ENCODE measurements at places on chromosomes 7 and 10. TPM values are rescaled to one million over a fixed set of nuclear protein-coding genes. Genes with fewer than 3 reads are reported as not detected.

The DLX5 gene
- total RNA-seq = not detected

The CCL24 gene
- 6.0 TPM for total RNA-seq

The STEAP2 gene
- 9.2 TPM for total RNA-seq

- peak; percentile 2 for DNase-seq
Observed at GRCh38 chr10:670990-671389, 18.5 kb downstream of the DIP2C start.

DNA sequence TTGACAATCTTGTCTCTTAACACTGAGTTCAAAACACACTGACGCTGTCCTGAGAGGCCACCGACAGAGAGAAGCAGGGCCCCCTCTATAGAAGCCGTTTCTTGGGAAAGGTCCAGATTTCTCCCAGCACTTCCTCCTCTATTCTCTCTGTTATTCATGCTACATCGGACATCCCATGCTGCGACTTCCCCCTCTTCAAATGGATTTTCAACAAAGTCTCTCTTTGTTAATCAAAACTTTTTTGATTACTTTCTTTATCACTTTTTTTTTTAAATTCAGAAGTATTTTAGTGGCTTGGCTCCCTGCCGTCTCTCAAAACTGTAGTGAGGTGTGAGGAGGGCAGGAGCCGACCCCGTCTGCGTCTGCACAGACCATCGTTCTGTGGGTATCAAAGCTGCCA lies 298.9 kb upstream of the PITRM1 start:
- no peak for DNase-seq

DNA sequence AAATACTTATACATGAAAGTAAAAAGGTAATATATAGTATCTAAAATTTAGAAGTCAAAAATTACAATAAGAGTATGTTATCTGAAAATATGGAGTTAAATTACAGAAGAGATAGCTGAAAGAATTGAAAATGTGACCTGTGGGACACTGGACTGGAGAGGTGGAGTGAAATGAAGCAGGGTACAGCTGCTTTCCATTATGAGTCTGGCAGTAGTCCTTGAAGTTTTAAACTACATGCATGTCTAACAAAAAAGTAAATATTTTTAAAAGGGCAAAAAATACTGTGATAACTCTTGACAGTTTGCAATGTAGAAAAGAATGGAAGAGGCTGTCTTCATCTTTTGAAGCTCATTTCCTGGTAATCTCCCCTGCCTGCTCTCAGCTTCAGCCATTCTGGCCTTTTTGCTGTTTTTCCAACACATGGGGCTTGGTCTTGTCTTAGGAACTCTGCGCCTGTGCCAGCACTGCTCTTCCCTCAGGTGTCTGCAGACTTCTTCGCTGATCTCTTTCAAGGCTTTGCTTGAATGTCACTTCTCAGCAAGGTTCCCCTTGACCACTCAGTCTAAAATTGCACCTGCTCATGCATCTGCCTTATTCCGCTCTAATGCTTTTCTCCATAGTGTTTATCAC lies 36.9 kb downstream of the PTPRZ1 start:
- DNase-seq = no peak

DNA sequence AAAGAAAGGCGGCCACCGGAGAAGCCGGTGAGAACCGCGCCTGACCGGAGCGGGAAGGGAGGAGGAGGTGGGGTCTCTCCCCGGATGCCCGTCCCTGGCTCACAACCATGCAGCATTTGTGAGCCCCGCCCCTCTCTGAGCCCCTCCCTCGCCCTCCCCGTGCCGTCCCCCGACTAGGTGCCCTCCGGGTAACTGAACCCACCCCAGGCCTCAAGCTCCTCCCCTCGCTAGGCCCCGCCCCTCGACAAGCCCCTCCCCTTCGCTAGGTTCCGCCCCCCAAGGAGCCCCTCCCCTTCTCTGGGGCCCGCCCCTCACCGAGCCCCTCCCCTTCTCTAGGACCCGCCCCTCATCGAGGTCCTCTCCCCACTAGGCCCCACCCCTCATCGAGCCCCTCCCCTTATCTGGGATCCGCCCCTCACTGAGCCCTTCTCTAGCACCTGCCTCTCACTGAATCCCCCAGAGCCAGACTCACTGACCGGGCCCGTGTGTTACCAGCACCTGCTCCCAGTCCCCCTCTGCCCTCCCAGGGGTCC lies 42.2 kb upstream of the HSPB1 start:
- no peak for DNase-seq

DNA sequence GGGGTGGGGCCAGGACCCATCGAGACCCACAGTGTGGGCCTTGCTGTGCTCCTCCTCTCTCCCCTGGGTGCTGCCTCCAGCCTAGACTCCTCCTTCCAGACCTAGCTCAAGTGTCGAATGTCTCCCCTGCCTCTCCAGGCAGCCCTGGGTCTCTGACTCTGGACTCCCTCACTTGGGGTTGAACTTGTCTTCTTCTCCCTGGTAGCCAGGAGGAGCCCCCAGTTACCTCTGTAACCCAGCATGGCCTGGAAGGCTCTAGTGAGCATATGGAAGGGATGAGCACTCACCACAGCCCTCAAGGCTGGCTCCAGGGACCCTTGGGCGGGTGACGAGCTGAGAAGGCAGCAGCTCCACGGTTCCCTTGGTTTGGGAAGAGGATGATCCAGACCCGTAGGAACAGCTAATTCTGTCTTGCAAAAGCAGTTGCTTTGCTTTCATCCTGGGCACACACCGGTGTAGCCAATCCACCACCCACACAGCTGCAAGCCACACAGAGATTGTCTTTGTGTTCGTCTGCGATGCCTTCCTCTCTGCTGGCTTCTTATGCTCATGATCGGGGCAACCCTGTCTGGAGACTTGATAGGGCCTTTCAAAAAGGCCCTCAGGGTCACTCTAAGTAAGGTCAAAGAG lies 52.3 kb upstream of the ANTXRL start:
- DNase-seq = no peak

DNA sequence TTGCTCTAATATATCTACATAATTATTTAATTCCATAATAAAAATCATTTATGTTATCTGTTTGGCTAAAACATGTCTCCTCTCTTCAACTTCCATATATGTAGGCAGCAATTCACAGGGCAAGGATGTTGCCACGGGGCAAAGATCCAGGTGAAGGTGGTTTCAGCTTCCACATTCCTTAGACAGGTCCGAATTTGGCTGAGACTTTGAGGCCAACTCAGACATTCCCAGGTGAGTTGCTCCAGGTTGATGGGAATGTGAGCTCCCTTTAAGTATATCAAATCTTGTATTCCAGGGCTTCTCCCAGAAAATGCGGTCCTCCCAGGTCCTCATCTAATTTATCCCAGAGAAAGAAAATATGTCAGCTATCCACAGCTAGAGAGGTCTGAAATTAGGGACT lies 15.1 kb upstream of the AOAH start:
- no peak for DNase-seq

GRCh38 chr10:32163762-32164148 lies 107.5 kb upstream of the KIF5B start:
- DNase-seq = peak; percentile 57

DNA sequence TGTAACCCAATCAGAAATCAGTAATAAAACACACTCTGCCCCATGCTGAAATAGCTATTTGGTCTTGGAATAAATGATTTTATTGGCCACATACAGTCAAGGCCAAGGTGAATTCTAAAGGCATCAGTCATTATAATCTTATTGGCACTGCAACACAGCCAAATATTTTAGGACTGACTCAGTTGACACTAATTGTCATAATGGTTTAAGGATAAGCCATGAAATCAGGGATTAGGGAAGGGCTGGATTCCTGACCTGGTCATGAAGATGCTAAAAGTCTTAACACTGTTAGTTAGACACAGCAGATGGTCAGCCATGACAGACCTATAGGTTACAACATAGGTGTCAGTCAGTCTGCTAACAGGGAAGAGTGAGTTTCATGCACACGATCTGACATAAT lies 330.3 kb upstream of the NPSR1 start:
- no peak for DNase-seq

- no peak for DNase-seq
Observed at GRCh38 chr10:102773320-102773719, 29.6 kb downstream of the WBP1L start.

GRCh38 chr10:36606234-36606839 lies 519.1 kb upstream of the ANKRD30A start:
- DNase-seq = no peak

DNA sequence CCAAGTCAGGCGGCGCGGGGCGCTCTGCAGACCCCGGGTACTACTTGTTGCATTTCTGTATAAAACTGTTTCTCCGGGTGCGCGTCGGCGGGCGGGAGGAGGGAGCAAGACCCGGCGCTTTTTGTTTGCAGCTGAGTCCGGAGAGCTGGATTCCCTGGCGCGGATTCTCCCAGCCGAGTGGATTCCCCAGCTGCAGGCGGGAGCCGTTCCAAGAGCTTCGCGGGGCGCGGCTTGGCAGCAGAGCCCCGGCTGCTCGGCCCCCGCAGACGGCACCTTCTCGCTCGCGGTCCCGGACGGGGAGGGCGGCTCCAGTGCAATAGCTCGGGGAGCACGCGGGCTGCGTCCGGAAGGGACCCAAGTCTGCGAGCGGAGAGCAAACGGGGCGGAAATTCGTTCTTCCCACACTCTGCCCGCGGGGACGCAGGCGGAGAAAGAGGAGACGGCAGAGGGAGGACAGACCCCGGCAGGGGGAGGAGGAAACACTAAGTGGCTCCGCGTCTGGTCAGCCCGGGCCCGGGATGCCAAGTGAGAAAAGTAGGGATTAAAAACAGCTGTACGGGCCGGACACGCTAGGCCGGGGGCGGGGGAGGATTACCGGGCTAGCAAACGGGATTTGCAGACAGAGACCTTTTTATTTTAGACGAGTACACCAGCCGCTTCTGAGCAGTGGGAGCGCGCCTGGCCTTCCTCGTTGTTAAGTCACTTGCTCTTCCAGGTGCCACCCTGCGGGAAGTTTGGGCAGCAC lies at the start of gene TRIL:
TRIL (minus strand) TSS at position 96 of the 745 bp plus-strand sequence. CDS start 284 bp downstream, outside the sequence.
- DNase-seq = peak; percentile 63

- DNase-seq = no peak
Observed at GRCh38 chr7:96169439-96169838, 152.5 kb downstream of the SLC25A13 start.

All from transverse colon (tissue), 4 donors.